Peyer's patch (tissue), 4 donors: ENCODE measurements at places on chromosomes 3 and 15.
A peak's percentile ranks its signal among the peaks of the same experiment; 100 is the strongest.

DNA sequence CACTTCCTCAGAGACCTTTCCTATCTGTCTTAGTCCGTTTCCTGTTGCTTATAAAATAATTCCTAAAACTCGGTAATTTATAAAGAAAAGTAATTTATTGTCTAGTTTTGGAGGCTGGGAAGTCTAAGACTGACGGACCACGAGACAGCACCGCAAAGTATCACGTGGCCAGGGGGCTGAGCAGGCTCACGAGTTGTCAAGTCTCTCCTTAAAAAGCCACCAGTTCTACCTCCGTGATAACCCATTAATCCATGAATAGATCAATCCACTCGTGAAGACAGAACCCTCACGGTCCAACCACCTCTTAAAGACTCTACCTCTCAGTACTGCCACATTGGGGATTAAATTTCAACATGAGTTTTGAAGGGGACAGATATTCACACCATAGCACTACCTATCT, 821 bp downstream of the LINS1 start:
- peak; percentile 35 for DNase-seq

DNA sequence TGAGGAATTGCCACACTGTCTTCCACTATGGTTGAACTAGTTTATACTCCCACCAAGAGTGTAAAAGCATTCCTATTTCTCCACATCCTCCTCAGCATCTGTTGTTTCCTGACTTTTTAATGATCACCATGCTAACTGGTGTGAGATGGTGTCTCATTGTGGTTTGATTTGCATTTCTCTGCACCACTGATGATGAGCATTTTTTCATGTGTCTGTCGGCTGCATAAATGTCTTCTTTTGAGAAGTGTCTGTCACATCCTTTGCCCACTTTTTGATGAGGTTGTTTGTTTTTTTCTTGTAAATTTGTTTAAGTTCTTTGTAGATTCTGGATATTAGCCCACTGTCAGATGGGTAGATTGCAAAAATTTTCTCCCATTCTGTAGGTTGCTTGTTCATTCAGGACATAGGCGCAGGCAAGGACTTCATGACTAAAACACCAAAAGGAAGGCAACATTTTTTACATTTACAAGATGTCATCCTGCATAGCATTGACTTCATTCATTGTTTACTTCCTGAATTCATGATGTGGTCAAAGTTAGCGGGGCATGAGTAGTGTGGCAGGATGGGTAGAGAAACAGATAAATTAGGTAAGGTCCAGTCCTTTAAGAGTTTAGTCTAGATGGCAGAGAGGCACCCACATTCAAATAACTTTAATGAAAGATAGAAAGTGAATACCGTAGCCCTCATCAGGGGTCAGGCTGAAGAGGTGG, 45.1 kb upstream of the LPP start:
- no peak for DNase-seq

DNA sequence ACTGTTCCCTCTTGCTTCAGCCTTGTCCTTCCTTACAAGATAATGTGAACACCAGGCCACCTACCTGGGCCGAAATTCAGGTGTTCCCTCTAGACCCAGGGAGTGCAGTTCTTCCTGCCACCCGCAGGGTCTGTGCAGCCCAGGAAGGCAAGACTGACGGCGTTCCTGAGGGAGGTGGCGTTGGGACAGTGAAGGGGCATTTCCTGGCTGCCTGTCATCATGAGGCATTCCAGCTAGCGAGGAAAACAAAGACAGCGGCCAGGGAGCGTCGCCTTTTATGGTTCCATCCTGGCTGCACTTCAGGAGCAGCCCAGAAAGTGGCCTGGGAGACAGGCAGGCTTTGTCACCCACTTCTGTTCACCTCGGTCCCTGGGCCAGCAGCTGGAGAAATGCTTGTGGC, 84.8 kb upstream of the WNT5A start:
- DNase-seq, result no peak

- DNase-seq, result no peak
These were observed 21.0 kb downstream of the TMEM158 start for GRCh38 chr3:45205126-45205525.

GRCh38 chr3:127822041-127822681, at the start of gene MGLL:
Gene MGLL (minus strand): TSS chr3:127822515. CDS start chr3:127822318, 197 bp downstream.
- DNase-seq, result no peak

DNA sequence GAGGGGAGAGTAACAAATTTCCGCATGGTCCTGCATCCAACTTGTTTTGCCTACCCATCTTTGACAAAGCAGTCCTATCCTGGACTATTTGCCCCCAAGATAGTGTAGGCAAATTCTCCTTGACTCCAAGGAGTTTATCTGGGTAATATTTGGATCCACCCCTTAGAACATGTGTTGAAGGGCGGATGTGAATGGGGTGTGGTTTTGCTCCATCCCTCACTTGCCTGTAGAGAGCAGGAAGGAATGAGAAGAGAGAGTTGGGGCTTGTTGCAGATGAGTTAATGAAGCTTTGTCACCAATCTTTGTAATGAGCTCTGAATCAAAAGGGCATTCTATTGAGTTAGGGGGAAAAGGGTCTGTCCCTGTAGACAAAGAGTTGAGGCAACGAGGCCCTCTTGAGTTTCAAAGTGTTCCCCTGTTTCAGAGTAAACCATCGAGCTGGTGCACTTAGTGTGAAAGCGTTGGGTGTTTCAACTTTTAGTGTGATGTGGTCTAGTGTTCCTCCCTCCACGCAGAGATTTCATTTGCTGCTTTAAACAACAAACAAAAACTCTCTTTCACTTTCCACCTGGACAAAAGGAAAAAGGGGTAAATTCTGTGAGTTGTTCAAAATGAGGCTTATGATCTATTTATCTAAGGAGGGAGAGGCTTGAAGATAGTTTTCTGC, 42.2 kb upstream of the PPARG start:
- no peak for DNase-seq
